Non-pigmented ciliary epithelial cell (primary cell): ENCODE measurements at places on chromosomes 7 and 10.

DNA sequence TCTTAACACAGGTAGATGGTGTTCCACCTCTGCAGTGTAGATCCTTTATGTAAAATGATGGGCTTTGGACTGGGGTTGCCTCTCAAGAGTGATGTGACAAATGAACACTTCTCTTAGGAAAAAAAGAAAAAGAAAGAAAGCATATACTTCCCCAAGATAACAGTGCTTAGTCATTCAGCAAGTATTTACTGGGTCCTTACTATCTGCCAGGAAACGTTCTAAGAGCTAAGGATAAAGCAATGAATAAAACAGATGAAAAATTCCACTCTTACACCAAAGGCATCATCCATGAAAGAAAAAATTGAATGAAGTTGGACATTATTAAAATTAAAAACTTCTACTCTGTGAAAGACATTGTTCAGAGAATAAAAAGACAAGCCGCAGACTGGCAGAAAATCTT is 177.3 kb downstream of the C7orf25 start:
- peak; percentile 15 for DNase-seq

- DNase-seq: no peak
Measured at GRCh38 chr10:117439243-117439912, 64.1 kb upstream of the PDZD8 start.

DNA sequence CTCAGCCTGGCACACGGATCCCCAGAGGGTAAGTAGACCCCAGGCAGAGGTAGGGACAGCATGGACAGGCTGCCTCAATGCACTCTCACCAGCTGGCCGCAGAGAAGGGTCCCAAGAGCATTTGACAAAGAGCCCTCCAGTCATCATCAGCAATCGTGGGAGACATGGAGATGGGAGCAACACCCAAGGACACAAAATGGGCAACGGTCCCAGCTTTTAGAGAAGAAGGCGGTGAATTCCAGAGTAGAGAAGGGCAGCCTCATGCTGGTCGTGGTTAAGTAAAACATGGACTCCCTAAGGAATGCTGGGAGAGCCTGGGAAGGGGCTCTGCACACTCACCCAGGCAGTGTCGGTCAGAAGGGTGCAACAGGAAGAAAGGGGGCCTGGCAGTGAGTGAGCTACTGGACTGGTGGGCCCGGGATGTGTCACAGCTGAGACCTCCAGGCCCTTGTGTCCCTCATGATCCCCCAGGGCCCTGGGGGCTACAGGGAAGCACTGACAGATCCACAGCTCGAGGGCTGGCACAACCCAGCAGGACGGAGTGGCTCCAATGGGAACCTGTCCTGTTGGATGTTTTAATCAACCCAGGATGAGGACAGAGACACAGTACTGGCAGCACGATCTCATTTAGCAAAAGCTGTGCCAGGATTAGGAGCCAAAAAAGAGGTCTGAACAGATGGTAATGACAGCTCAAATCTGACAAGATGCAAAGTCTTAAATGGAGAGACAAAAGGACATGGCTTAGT is 147.1 kb downstream of the NEURL1 start:
- no peak for DNase-seq

- DNase-seq: peak; percentile 60
Measured at GRCh38 chr7:138864667-138865066, 66.7 kb upstream of the ATP6V0A4 start.

DNA sequence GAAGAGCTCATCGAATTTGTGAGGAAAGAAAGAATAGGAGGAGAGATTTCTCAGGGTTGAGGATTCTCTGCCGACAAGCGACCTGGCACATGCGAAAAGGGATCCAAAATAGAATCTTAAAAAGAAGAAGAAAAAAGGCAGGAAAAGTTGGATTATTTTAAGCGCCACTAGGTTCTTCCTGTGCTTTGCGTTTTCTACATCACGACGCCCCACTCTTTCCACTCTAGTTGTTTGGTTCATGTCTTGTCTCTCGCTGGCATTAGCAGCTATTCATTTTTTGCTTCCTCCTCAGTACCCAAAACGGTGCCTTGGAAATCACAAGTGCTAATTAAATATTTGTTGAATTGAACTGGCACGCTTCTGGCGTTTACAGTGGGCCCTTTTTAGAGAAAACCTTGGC is 674 bp upstream of the FRA10AC1 start:
- no peak for DNase-seq

- no peak for DNase-seq
Measured at GRCh38 chr10:129941199-129942018, 22.7 kb downstream of the EBF3 start.
